ENCODE measurements at places on chromosomes 2 and 18.

GRCh38 chr2:176781570-176782217 is 430.9 kb upstream of the HNRNPA3 start:
- peak; percentile 67 for DNase-seq

GRCh38 chr18:74611765-74612164 is 14.1 kb downstream of the ZNF407 start:
- DNase-seq: no peak

- no peak for DNase-seq
Observed at GRCh38 chr2:118470297-118470696, 377.2 kb downstream of the EN1 start.

DNA sequence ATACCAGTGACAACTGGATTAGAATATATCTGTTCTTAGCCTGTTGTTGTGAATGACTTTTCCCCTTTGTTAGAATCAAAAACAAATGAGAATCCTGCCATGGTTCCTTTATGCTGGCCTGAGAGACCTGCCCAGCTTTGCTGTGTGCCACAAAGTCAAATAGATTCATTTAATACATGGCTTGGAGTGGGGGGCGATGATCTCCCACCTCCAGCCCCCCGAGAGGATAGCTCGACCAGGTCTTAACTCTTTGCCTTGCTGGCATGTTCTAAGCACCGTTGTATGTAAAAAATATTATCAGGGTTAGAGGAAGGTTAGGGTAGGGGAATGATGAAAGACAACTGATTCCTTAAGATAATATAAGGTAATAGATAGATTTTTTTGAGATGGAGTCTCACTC is 22.2 kb upstream of the DGKD start:
- DNase-seq: no peak

- DNase-seq: no peak
Observed at GRCh38 chr18:10405816-10406663, 48.4 kb upstream of the APCDD1 start.

DNA sequence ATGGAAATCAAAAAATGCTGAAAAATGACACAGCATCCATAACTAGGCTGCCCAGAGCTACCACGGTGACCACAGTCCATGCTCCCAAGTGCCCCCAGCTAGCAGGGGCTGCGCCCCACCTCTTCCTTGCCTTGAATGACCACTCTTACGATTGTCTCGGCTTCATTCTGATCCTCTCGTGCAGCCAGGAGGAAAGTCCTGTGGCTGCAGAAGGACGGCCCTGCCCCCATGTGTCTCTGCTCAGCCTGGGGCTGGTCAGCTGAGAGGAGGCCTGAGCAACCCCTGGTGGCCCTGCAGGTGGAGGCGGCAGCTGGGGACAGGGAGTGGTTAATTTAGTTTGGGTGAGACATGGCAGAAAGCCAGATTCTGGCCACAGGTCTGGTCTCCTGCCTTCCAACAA is 54.3 kb downstream of the KCNF1 start:
- no peak for DNase-seq

GRCh38 chr2:234919711-234920110 is 32.1 kb upstream of the SH3BP4 start:
- DNase-seq: no peak

GRCh38 chr18:43485545-43485963 is 208.3 kb upstream of the SYT4 start:
- DNase-seq: no peak

- no peak for DNase-seq
Observed at GRCh38 chr2:25000503-25001324, 29.0 kb upstream of the DNAJC27 start.

GRCh38 chr2:144582651-144583380 is 62.9 kb upstream of the ZEB2 start:
- DNase-seq: no peak

DNA sequence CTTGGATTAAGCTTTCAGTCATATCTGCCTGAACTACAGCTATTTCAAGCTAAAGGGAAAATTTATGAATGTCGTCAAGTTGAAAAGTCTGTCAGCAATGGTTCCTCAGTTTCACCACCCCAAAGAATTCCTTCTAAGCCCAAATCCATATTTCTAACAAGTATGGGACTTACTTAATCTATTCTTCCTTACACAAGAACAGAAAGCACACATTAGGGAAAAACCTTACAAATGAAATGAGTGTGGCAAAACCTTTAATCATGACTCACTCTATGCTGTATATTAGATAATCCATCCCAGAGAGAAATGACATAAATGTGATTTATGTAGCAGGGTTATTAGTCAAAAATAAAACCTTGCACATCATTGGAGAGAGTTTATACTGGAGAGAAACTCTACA is 78.9 kb downstream of the RAB31 start:
- no peak for DNase-seq

GRCh38 chr2:207471261-207471660 is 58.5 kb upstream of the CREB1 start:
- DNase-seq: no peak

DNA sequence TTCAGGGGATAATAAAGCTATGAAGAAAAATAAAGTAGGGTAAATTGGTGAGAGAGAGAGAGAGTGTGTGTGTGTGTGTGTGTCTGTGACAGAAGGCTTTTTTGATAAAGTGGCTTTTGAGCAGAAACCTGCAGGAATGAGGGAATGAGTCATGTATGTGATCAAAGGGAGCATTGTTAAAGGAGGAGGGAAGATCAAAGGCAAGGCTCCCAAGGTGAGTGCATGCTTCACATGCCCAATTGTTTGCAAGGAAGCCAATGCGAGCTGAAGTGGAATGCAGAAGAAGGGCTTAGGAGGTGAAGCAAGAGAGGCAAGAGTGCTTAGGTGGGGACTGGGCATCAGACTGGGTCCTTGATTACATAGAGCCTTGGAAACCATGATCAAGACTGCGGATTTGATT is 96.8 kb downstream of the DNAH6 start:
- DNase-seq: no peak

- DNase-seq: no peak
Observed at GRCh38 chr2:47065771-47066380, 89.2 kb downstream of the STPG4 start.

DNA sequence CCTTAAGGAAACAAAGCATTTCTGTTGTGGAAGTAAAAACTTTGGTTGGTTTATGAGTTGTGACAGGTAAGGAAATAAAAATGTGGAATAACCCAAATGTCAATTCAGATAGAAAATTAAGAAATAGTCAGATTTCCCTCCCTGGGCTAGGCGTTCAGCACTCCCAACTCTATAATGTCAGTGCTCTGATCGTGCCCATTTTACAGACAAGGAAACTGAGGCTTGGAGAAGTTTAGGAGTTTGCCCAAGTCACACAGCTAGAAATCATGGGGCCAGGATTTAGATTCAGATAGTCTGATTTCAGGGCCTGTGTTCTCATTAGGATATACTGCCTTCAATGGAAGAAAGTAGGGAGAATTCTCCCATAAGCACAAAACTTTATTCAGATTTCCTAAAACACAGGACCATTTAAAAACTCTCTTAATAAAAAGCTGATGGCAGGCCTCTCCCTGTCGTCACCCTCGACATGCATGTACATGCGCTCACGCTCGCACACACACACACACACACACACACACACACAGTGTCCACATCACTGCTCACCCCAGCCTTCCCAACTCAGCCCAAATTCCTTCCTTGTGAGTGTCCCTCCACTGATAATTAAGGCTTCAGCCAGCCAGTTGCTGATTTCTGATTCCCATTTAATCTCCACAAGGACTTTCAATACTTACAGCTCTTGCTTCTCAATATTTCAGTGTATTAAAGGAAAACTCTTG is 49.1 kb upstream of the SLC14A2 start:
- no peak for DNase-seq

DNA sequence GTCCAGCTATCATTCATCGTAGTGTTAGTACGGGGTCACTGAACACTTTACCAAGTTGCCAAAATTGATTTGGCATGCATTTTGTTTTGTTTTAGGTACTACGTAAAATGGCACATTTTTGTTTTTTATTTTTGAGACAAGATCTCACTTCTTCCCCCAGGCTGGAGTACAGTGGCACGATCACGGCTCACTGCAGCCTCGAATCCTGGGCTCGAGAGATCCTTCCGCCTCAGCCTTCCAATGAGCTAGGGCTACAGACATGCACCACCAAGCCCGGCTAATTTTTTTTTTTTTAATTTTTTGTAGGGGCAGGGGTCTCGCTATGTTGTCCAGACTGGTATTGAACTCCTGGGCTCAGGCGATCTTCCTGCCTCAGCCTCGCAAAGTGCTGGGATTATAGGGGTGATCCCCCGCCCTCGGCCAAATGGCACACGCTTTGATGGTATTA is 786 bp downstream of the TAF1B start:
- DNase-seq: peak; percentile 40

DNA sequence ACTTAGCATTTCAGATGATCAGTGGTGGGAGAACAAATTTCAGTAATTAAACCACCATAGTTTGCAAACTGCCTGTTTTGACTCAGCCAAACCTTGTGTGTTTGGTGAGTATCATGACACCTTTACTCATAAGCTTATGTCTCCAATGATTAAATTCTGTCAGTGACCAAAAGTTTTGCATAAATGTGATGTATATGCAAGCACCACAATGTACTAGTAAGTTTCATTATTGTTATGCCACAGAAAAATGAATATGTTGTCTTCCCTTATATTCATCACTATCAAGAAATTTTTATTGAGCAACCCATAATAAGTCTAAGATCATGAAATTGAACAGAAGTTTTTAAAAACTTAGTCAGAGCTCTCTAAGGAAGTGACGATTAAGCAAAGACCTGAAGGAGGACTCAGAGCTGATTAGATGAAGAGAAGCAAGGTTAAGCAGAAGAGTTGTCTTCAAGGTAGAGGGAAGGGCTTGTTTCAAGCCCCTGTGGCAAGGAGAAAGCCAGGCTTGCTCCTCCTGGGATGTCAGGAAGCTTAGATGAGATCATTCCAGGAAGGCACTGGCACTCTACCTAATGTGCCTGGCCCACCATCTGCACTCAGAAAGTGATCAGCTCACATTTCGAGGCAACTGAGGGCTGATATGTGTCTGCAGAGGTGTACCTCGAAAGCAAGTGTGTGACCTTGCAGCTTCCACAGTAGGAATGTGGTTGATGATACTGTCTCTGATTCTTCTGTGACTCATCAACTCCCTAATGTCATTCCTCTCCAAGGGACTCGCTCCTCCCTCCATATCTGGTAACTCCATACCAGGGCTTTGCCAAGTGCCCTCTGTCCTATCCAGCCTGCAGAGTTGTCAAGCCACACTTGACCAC is 54.7 kb downstream of the KCTD18 start:
- DNase-seq: no peak

- no peak for DNase-seq
Observed at GRCh38 chr18:44835703-44836102, 155.0 kb downstream of the SETBP1 start.

GRCh38 chr18:9608298-9608697 is 6.1 kb downstream of the PPP4R1 start:
- no peak for DNase-seq

DNA sequence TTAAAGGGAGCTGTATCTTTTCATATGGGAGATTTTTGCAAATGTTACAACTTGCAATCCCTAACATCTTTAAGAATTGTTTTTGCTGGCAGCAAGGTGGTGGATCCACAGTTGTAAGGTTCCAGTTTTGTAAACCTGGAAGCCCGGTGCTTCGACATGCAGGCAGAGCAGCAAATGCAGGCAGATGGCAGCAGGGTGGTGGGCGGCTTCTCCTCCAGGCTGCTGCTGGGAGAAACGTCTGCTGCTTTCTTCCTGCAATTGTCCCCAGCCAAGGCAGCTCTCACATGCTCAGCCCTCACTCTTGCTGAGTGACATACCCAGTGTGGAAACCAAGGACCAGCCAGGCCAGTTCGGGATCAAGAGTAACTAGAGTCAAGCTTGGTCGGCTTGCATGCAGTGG is 166.0 kb downstream of the SEPTIN10 start:
- no peak for DNase-seq

GRCh38 chr18:78607784-78608183 is 371.8 kb upstream of the SALL3 start:
- DNase-seq: no peak

DNA sequence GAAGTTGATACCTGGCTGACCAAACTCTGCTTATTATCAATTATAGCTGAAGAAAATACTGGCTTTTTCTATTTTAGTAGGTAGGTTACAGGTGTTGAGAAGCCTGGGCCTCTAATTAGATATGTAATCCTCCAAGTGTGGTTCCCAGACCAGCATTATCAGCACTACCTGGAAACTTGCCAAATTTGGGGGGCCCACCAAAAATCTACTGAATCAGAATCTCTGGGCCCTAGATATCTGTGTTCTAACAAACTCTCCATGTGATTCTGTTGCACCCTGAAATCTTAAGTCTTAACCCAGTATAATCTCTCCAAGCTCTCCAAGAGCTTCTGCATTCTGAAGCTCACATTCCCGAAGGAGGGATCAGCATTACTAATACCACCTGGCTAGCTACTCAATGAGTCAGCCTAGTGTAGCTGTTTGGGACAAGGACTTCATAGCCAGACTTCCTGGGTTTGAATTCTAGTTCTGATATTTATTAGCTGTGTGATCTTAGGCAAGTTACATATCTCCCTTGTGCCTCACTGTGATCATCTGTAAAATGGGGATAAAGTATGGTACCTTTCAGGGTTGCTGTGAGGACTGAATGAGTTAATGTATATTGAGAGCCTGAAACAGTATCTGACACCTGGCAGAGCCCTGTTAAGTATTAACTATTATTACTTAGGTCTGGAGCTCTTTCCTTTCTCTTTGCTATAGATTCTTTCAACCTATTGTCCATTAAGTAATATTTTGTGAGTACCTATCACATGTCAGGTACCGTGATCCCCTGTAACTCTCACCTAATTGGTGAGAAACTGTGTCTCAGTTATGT is 94.1 kb upstream of the CD302 start:
- no peak for DNase-seq

- no peak for DNase-seq
Observed at GRCh38 chr2:83916559-83916958, 542.5 kb downstream of the SUCLG1 start.

- DNase-seq: no peak
Observed at GRCh38 chr2:126902859-126903258, 4.2 kb downstream of the TEX51 start.

DNA sequence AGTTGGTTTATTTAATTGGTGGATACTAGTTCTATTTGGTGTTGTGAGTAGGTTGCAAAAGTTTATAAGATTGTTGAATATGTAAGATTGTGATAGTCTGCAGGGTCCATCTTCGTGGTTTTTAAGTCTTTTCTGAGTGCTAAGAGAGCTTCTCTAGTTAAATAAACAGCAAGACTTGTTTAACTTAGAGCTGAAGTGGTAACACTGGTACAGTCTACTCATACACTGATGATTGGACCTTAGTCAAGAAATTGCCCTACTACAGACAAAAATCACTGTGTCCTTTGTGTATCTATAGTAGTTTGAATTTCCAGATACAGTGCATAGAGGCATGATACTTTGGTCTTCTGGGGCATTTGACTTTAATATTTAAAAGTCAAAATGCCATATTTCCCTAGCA is 94.6 kb downstream of the PHLPP1 start:
- DNase-seq: no peak

- DNase-seq: no peak
Observed at GRCh38 chr18:40576507-40577115, 1378.4 kb upstream of the PIK3C3 start.

DNA sequence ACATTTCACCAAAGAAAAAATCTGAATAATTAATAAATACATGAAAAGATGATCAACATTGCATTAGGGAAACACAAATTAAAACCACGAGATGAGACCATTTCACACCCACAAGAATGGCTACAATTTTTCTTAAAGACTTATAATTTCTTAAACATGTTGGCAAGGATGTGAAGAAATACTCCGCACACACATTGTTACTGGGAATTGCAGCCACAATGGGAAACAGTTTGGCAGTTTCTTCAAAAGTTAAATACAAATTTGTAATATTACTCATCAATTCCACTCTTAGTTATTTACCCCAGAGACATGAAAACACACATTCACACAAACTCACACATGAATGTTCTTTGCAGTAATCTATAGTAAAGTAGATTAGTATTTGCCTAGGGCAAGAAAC is 363.3 kb upstream of the SMIM21 start:
- DNase-seq: no peak
